Psoas muscle (tissue), 8 donors: ENCODE measurements at places on chromosomes 2 and 18. TPM values are rescaled to one million over a fixed set of nuclear protein-coding genes. Genes with fewer than 3 reads are reported as not detected.

NMUR1 gene
- total RNA-seq = 0.09 TPM

DNA sequence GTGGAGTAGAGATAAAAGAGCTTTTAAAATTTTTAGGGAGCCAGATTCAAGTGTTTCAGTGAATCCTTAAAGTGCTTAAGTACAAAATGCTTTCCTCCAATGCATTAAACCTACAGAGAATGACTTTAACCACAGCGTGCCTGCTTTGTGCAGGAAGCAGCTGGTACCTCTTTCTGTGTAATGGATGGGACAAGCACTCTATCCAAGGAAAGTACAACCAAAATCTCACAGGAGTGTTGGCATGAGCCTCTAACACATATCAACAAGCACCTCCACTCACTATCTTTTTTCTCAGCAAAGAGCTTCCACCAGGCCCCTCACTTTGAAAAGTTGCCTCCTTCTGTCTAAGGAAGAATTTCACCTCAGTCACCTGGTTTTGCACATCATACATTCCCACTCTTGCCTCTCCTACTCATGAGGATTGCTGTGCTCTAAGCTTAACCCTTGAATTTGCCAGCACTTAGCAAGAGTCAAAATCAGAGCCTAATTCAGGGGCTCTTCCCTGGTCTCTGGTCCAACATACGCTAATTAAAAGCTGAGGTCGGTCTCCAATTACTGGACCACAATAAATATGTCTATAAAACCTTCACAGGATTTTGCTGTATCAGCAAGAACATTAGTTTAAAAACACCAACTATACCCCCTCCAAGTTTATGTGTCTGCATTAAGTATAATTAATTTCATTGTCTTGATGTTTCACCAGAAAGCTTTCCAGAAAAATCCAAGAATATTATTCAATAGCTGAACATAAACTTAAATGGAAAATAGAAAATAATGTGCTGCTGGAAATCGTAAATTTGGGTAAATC is 68.9 kb downstream of the ZNF521 start:
- no peak overlapping the region for H3K27ac ChIP-seq
- peaks cover 18% of the 10 kb centered on the region for H3K4me1 ChIP-seq
- DNase-seq = no peak
- no peaks in the 10 kb centered on the region for H3K36me3 ChIP-seq

DNA sequence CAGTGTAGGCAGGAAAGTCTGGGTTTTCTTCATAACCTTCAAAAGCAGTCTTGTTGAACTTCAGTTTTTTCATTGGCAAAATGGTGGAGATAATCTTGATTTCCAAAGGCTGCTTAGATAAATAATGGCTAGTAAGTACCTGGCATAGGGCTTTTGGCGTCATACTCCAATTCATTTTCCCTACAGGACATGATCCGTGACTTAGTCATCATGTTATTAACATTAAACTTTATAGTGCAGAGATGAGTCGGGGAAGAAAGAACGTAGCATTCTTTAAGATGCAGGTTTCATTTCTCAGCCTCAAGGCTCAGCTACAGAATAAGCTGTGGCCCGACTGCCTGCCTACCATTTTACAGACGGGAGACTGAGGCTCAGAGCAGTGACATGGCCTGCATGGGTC is 64.0 kb downstream of the RALBP1 start:
- no peaks in the 10 kb centered on the region for H3K27me3 ChIP-seq
- DNase-seq = no peak
- H3K4me1 ChIP-seq = no peaks in the 10 kb centered on the region

DNA sequence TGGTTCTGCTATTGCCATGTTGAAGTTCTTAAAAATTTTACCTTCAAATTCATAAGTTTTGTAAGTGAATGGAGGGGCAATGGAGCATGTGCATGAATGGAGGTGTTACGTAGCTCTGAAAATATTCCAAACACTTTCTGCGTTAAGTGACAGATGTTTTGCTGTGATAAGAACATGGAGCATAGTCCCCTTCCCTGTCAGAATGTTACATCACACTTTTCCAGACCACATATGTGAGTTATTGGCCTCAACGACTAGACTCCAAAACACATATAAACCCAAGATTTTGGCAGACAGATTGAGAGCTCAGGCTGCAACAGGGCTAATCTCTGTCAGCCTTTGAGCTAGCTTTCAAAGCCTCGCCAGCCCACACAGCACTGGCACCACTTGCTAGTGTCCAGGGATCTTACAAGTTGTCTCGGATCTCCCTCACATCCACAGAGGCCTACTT is 27.2 kb upstream of the MFSD6 start:
- H3K27me3 ChIP-seq = no peaks in the 10 kb centered on the region
- H3K27ac ChIP-seq = no peak overlapping the region
- no peaks in the 10 kb centered on the region for H3K4me1 ChIP-seq
- DNase-seq = no peak
- no peaks in the 10 kb centered on the region for H3K36me3 ChIP-seq
- no peak overlapping the region for H3K4me3 ChIP-seq

- no peak overlapping the region for H3K27ac ChIP-seq
- no peak overlapping the region for H3K4me3 ChIP-seq
- H3K36me3 ChIP-seq = no peaks in the 10 kb centered on the region
- DNase-seq = no peak
- H3K4me1 ChIP-seq = peaks cover 18% of the 10 kb centered on the region
These were observed 83.2 kb upstream of the ITGA6 start for GRCh38 chr2:172344159-172344558.

DNA sequence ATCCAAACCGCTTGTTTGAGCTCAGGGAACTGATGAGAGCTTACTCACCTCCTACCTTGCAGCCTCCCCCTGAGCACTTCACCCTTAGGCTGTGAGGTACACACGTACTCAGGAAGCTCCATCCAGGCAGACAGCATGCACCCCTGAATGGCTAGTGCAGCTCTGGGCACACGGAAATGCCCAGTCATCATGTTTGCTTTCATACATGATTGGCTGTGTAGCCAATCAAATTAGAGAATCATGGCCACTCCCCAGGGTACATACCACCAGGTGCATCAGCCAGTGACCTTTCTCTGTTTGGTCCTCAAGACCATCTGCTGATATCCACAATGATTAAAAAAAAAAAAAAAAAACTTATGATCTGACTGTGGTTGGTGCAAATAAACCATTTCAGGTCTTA is 42.1 kb downstream of the RNF152 start:
- H3K4me3 ChIP-seq = no peak overlapping the region
- H3K36me3 ChIP-seq = no peaks in the 10 kb centered on the region
- H3K27me3 ChIP-seq = no peaks in the 10 kb centered on the region
- no peaks in the 10 kb centered on the region for H3K4me1 ChIP-seq
- DNase-seq = no peak
- no peak overlapping the region for H3K27ac ChIP-seq

TMEM200C gene
- total RNA-seq = not detected

DNA sequence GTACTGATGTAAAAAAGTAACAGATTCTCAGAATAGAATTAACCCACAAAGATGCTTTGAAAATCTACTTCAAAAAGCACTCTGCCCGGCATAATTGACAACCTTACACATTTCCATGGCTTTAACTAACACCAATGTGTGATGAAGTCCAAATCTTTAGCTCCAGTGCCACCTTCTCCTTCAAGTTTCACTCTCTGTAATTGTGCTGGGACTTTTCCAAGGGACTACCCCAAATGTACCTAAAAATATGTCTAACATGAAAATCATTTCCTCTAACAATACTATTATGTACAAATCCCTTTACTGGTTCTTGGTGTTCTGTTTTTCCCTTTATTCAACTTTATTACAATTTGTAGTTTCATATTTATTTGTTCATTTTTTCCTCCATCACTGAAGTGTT is 20.6 kb upstream of the UBE2E3 start:
- no peak overlapping the region for H3K4me3 ChIP-seq
- H3K27ac ChIP-seq = no peak overlapping the region
- H3K4me1 ChIP-seq = no peaks in the 10 kb centered on the region
- DNase-seq = no peak

GRCh38 chr2:229559986-229560385 is 154.4 kb downstream of the DNER start:
- H3K27ac ChIP-seq = no peak overlapping the region
- no peak for DNase-seq
- no peaks in the 10 kb centered on the region for H3K27me3 ChIP-seq
- no peaks in the 10 kb centered on the region for H3K4me1 ChIP-seq
- H3K36me3 ChIP-seq = no peaks in the 10 kb centered on the region

TNFRSF11A gene
- total RNA-seq = 1.3 TPM

DNA sequence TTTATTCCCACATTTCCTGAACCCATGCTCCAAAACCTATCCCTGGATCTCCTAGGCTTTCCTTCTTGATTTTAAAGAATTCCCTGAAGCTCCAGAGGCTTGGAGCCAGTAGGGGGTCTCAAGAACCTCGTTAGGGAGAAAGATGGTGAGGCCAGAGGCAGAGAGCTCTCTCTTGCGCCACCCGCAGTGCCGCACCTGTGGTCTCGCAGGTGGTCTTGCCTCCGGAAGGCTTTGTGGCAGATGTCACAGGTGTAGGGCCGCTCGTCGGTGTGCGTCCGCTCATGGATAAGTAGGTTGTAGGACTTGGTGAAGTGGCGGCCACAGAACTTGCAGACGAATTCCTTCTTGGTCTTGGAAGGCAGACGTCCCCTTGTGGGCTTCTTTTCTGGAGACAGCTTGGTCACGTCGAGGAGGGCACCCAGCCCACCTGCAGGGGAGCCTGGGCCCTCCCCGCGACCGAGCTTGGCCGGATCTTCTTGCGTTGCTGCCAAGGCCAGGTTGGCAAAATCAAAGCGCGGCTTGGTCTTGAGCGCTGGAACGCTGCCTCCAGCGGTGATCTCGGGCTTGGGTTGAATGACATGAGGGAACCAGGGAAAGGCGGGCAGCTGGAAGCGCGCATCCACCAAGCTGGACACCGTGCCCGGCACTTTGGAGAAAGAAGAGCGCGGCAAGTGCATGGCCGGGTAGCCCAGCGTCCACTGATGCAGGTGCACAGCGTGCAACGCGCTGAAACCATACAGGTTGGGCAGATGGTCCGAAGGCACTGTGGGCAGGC is 5.3 kb downstream of the OSR1 start:
- no peaks in the 10 kb centered on the region for H3K36me3 ChIP-seq
- H3K27me3 ChIP-seq = no peaks in the 10 kb centered on the region
- H3K4me3 ChIP-seq = no peak overlapping the region
- H3K27ac ChIP-seq = no peak overlapping the region
